ENCODE measurements at places on chromosomes 4 and X. TPM values are rescaled to one million over a fixed set of nuclear protein-coding genes. Genes with fewer than 3 reads are reported as not detected.

The XK gene
- 1.7 TPM for total RNA-seq

The WDR17 gene
- 8.0 TPM for total RNA-seq

The MTCP1 gene
- total RNA-seq = 22.9 TPM

The RAB40A gene
- 1.2 TPM for total RNA-seq

The APOOL gene
- total RNA-seq = 20.3 TPM

The SUV39H1 gene
- 5.3 TPM for total RNA-seq

The SERPINA7 gene
- not detected for total RNA-seq

The SORCS2 gene
- 52.5 TPM for total RNA-seq

The KIT gene
- 4.9 TPM for total RNA-seq

The TCEANC gene
- total RNA-seq = 10.9 TPM

The GASK1B gene
- total RNA-seq = 100 TPM

The ADAMTS3 gene
- 2.3 TPM for total RNA-seq

The HERC5 gene
- total RNA-seq = 8.0 TPM

The NEIL3 gene
- 0.67 TPM for total RNA-seq

The SSX4B gene
- not detected for total RNA-seq

The MEPE gene
- not detected for total RNA-seq

The LRRC66 gene
- total RNA-seq = 1.7 TPM

The UGT2B15 gene
- total RNA-seq = not detected

The GPR143 gene
- not detected for total RNA-seq

The CSAG3 gene
- not detected for total RNA-seq

The REELD1 gene
- total RNA-seq = 0.62 TPM

Data from sciatic nerve (tissue), 2 donors.